WTC11 (cell line): ENCODE measurements at places on chromosomes 5 and 9. TPM values are rescaled to one million over a fixed set of nuclear protein-coding genes. Genes with fewer than 3 reads are reported as not detected.

GRCh38 chr5:125065741-125066140 is 319.3 kb upstream of the ZNF608 start:
- no peak overlapping the region for H3K27ac ChIP-seq
- DNase-seq, result no peak
- peaks cover 4% of the 10 kb centered on the region for H3K36me3 ChIP-seq
- H3K4me3 ChIP-seq, result no peak overlapping the region
- H3K27me3 ChIP-seq, result peaks cover 3% of the 10 kb centered on the region; the same call in 1 of the 2 replicates

GRCh38 chr9:38649731-38650363 is 29.5 kb upstream of the ANKRD18A start:
- H3K36me3 ChIP-seq, result no peaks in the 10 kb centered on the region
- DNase-seq, result no peak

Gene CMBL
- total RNA-seq, result 26.7 to 34.0 TPM (median 27.7 TPM) in 3 replicates

- H3K4me1 ChIP-seq, result peaks cover 5% of the 10 kb centered on the region
- H3K27me3 ChIP-seq, result no peaks in the 10 kb centered on the region; the same call in 1 of the 2 replicates
- peak; percentile 79 for DNase-seq
- no peak overlapping the region for H3K27ac ChIP-seq
These were observed 14.1 kb upstream of the SFXN1 start for GRCh38 chr5:175464074-175464941.
